ENCODE measurements at places on chromosomes 1 and 21. TPM values are rescaled to one million over a fixed set of nuclear protein-coding genes. Genes with fewer than 3 reads are reported as not detected.

DNA sequence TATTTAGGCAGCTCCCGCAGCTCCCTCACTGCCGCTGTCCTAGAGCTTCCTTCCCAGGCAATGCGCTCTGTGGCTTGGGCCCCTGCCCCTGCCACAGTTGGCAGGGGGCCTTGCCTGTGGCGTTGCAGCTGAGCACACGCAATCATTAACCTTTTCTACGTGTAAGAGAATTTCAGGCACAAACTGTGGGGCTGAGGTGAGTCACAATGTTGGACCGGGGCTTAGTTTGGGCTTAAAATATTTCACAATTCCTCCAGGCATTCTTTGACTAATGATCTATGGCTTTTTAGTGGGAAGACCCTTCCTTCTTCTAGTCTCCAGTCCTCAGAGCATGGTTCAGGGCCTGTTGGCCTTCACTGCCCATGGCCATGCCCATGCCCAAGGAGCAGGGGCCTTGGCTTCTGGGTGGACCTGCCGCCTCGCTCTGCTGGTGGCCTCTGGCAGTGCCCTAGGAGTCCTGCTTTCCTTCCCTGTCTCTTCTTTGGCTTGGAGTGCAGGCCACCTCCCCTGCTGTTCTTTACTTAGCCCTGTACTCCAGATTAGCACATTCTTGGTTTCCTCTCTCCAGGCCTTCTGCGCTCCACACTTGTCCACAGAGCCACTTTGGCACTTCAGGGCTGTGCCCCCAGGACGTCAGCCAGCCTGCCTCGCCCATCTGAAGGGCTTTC, 39.2 kb downstream of the MAPKAPK2 start:
- no peak for DNase-seq

GRCh38 chr1:67005068-67005467, 48.9 kb downstream of the SLC35D1 start:
- no peak for DNase-seq

DNA sequence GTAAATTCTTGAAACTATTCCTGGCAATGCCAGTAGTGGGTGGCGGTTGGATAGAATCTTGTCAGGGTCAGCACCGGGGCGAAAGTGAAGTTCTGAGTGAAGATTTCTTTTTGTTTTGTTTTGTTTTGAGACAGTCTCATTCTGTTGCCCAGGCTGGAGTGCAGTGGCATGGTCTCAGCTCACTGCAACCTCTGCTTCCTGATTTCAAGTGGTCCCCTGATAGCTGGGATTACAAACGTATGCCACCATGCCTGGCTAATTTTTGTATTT, 33.3 kb downstream of the PCNT start:
- DNase-seq = no peak

DNA sequence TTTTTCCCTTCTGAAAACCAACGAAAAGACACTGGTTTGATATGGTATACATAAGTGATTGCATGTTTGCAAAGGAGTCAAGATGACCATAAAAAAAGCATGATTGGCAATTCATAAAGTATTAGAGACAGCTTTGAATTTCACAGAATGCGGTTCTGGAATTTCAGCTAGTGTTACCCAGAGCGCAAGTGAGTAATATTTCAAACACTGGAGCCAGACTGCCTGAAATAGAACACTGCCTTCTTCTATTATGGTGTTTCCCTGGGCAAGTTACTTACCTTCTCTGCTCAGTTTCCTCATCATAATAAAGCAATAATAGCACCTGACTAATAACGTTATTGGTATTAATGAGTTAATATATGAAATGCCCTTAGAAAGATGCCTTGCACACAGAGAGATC, 54.7 kb downstream of the NEGR1 start:
- no peak for DNase-seq

DNA sequence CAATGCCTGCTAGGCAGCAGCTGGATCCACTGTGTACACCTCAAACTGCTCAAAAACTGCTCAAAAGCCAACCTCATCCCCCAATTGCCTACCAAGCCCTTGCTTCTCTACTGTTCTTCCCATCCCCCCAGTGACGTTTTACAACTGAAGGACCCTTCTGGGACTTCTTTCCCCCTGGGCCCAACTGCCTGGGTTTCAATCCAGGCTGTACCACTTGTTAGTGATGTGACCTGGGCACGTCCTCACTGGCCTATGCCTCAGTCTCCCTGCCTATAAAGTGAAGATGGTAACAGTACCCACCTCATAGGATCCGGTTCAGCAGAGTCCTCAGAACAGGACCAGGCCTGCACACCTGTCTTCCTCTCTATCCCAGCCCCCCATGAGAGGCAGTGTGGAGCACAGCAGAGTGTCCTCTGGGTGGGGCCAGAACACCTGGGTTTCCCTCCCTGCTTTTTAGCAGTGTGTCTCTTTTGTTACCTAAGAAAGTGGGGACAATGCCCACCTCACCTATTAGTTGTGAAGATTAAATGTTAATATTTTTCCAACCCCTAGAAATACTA, 1.9 kb upstream of the TEKT2 start:
- DNase-seq = no peak

The CDK18 gene
- 4.5 TPM for total RNA-seq
